ENCODE measurements at places on chromosomes 4 and X. TPM values are rescaled to one million over a fixed set of nuclear protein-coding genes. Genes with fewer than 3 reads are reported as not detected.

The TMPRSS11F gene
- total RNA-seq: 0.85 TPM

The ZCCHC12 gene
- not detected for total RNA-seq

The CD38 gene
- under 0.01 TPM for total RNA-seq

The SLC9B1 gene
- not detected for total RNA-seq

The ODAM gene
- not detected for total RNA-seq

The RNF212 gene
- 0.64 TPM for total RNA-seq
